ENCODE measurements at places on chromosomes 16 and 17.

- no peak for DNase-seq
These were observed 288.0 kb downstream of the MAF start for GRCh38 chr16:79312502-79312901.

GRCh38 chr17:40551879-40552768, 13.1 kb downstream of the CCR7 start:
- DNase-seq = peak; percentile 60

DNA sequence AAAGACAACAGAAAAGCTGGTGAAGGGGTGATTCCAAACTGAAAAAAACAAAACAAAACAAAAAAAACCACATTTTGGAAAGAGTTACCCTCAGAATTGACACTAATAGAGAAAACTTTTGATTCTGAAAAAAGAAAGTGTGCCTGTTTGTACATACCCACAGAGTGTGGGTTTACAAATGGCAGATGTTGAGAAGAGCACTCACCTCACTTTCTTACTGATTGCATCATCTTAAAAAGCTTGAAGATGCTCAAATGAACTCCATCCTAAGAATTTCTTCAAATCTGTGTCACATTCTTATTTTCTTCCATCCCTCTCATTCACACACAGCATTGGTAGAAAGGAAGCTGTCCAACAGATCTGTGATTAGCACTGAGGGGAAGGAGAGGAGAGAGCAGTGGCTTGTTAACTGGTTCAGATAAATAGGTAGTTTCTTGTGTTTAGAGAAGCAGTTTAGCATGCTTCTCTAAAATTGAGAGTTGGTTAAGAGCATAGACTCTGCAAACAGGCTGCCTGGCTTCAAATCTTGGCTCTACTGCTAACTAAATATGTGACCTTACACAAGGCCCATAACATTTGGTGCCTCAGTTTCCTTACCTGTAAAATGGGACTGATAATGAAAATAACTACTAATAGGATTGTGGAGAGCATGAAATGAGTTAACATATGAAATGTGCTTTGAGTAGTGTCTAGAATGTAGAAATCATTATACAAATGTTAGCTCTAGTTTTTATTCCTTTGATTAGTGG, 6.9 kb downstream of the GNAO1 start:
- no peak for DNase-seq

DNA sequence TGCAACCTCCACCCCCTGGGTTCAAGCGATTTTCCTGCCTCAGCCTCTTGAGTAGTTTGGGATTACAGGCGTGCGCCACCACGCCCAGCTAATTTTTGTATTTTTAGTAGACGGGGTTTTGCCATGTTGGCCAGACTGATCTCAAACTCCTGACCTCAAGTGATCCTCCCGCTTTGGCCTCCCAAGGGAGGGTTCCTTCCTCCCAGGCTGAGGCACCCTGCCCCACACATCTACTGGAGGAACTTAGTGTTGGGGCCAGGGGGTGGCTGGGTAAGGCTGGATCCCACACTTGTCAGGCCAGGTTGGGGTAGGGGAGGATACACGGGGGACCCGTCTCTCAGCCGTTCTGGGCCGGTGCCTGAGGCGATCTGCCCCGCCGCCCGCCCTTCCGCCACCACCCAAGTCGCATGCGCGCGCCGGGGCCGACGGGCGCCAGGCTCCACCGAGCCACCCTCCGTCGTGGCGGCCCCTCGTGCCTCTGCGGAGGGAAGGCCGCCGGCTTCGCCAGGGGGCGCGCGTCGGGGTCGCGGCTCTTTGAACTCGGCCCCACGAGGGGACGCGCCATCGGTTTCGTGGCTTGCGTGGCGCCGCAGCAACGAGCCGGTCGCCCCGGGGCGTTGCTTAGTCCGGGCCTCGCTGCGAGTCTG, 15.9 kb downstream of the GRB7 start:
- peak; percentile 55 for DNase-seq

- no peak for DNase-seq
These were observed 6.8 kb upstream of the ADCY7 start for GRCh38 chr16:50259334-50260205.

GRCh38 chr17:83133302-83134121, 54.1 kb downstream of the METRNL start:
- no peak for DNase-seq

DNA sequence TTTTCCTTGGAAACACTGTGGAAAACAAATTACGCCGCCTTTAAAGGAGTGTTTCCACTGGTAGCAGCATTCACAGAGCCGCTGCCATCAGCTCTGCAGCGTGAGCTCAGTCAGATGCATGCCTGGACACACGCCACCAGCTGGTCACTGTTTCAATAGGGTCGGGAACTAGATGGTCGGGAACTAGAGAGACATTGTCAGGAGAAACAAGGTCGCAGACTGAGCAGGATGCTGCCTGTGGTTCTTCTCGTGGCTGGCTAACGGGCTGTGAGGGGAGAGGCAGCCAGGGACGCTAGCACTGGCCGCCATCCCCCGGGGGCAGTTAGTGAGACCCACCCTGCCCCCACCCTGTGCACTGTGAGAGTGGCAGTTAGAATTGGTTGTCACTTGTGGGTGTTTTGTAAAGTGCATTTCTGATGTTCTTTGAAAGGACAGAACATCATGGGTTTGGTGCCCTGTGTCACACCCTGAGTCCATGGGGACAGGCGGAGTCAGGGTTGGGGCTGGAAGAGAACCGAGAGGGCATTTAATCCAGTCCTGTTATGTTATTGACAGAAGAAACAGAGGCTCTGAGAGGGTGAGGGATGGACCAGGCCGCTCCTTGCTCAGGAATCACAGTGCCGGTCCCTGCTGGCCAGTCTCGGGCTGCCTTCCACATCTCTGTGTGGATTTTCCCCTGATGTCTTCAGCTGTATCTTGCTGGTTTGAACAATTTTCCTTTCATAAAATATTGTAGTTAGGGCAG, 86.3 kb downstream of the SPECC1 start:
- peak; percentile 21 for DNase-seq

- no peak for DNase-seq
These were observed 7.3 kb upstream of the GAS7 start for GRCh38 chr17:10205549-10206185.

- DNase-seq = no peak
These were observed 1.9 kb downstream of the CDK5R1 start for GRCh38 chr17:32488604-32489180.

DNA sequence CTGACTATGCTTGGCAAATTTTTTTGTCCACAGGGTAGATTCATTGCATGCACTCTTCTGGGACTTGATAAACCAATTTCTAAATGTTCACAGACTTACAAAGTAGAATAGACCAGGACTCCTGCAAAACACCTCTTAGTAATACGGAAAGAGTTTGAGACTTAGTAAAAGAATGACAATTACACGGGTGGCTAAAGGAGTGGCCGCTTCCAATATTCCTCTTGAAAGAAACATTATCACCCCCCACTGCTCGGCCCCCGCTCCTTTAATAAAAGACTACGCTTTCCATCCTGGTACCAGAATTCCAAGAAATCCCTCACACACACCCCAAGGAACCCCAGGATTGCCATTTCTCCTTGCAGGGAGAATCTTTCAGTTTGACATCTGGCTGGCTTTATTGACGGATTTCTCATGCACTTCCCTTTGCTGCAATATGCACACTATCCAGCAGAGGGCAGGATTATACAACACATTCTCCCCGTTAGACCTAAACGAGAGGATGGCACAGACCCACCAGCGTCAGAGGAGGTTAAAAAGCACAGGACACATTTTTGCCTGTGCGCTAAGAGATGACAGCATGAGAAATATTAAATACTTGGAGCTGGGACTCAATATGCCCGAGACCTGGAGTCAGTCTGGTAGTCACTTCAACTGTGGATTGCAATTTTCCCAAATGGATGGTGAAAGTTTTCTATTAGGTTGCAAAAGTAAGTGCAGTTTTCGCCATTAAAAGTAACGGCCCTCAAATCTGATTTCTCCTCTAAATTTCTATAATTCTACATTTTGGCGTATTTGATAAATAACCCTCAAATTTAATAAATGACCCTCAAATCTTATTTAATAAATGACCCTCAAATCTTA, 46.6 kb upstream of the NUDT7 start:
- DNase-seq = peak; percentile 75

GRCh38 chr16:6095414-6095813, 997.8 kb upstream of the EEF2KMT start:
- no peak for DNase-seq

- DNase-seq = no peak
These were observed 977.2 kb downstream of the CDH11 start for GRCh38 chr16:64144617-64145016.

- no peak for DNase-seq
These were observed 59.7 kb downstream of the PLCG2 start for GRCh38 chr16:81838794-81839193.

DNA sequence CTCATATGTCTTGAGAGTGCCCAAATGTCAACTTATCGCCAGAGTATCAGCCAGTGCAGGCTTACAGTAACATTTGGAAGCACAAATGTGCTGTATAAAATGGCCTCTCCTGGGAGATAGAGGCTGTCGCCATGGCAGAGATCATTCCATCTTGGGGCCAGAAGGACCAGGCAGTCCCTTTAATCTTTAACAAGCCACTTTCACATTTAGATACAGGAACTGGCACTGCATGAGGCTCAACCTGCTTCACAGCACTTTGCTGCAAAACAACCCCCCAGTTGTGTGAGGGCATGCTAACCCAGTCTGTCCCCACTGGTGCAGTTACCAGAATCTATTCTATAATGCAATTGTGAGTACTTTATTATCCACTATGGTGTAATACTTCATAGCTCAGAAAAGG, 4.7 kb upstream of the RFFL start:
- DNase-seq = no peak

GRCh38 chr16:12314653-12315185, 338.2 kb downstream of the SNX29 start:
- DNase-seq = no peak

GRCh38 chr16:51137097-51137496, 14.0 kb downstream of the SALL1 start:
- no peak for DNase-seq

- no peak for DNase-seq
These were observed 19.8 kb downstream of the HOXB1 start for GRCh38 chr17:48510761-48511604.

DNA sequence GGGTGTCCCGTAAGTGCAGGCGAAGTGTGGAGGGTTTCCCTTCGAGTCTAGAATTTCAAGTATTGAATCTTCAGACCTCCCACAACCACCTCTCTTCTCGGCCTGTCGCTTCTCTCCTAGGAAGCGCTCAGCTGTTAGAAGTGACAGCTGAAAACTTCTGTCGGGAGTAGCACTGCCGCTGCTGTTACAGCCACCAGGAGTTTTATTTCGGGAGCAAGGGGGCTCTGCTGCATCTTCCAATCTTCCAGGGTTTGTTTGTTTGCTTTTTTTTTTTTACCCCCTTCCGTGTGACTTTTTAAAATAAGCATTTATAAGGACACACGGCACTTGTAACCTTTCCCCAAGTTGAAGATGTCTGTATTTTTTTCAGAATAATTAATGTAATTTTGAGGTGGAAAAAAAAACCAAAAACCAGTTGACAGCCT, 767 bp downstream of the RPS6KB1 start:
- peak; percentile 70 for DNase-seq

DNA sequence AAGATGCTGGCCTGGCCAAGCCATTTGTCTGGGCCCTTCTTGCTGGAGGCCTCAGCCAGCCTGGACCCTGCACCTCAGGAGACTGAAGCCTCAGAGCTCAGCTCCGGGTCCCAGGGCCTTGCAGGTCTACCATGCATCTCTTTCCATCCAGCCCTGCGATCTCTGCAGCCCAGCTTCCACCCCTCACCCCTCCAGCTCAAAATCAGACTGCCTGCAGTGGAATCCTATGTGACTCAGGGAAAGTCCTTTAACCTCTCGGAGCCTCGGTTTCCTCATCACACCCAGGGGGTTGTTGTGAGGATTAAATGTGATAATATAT, 2.9 kb upstream of the B9D1 start:
- DNase-seq = no peak

DNA sequence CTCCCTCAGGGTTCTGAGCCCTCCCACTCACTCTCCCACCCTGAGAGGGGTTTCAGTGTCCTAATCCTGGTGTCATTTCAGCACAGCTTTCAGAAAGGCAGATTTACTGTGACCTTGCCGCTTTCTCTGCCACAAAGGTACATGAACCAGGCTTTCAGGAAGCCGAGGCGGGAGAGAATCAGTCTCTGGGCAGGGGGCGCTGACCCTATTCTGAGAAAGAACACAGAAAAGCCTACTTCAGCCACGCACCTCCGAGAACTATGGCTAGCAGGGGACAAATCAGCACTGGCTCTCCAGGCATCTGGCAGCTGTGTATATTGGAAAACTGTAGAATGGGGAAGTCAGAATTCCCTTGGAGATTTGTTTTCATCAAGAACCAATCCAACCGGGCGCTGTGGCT, 57.7 kb upstream of the BCAR1 start:
- DNase-seq = no peak

- no peak for DNase-seq
These were observed 1.7 kb downstream of the KSR1 start for GRCh38 chr17:27457731-27458523.

DNA sequence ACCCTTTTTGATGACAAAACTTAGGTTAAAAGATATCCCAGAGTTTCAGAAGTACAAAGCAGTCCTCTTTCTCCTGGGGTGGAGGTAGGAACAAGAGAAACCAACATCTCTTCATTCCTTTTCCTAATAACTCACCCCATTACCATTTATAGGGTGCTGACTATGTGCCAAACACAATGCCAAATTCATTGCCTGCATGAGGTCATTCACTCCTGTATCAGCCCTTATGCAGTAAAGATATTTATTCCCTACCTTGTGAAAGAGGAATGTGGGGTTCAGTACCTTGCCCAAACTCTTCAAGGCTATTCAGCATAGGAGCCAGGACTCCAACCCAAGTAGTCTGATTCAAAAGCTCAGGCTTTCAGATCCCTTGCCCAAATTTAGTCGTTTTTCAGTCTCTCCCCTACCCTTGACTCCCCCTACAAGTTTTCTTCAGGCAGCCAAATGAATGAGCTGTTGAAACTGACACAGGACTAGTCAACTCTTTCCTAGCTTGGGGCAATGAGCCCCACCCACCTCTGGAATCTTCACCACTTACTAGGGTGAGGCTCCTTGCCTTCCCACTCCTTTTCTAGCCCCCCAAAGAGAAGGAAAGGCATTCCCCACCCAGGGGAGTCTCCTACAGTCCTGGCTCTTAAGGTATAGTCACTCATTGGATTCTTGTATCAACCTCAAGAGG, 5.9 kb downstream of the KRT14 start:
- no peak for DNase-seq

DNA sequence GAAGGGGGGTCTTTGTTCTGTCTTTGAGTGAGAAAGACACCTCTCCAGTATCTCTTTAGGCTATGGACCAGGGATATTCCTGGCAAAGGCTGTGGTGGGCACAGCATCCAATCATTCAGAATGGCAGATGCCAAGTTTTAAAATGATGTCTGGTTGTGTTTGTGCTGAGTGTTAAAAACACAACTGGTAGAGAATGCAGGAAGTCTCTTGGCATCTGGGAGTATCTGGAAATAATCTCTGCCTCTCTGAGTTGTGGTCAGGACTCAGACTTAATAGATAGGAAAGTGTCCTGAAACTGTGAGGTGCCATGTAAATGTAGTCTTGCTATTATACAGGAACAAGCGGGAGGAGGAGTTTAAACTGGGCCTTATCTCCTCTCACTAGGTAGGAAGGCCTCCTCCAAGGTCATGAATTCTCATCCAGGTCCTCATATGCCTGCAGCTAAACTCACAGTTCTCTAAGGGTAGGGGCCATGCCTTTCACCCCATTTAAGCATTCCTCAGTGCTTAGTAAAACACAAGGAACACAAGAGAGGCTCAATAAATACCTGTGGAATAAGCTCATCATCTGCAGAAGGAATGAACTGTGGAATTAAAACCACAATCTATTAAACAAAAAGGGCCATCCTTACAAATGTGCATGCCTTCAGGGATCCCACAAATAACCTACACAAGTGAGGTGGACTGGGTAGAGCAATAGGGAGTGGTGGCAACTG, 317.6 kb downstream of the CBLN1 start:
- no peak for DNase-seq

GRCh38 chr17:79800325-79801155, 3.7 kb upstream of the CBX8 start:
- no peak for DNase-seq
